ENCODE measurements at places on chromosomes 5 and 9. TPM values are rescaled to one million over a fixed set of nuclear protein-coding genes. Genes with fewer than 3 reads are reported as not detected.

DNA sequence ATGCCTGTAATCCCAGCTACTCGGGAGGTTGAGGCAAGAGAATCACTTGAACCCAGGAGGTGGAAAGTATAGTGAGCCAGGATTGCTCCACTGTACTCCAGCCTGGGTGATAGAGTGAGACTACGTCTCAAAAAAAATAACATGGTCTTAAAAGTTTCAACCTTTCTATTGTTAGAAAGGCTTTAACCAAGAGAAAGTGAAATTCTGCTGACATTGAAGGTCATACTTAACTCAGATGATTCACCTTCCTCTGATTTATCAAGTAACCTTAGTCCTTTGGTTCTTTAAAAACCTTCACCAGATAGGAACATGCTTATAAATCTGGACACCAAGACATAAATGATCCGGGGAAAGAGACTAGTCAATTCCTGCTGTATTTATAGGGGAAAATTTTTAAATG, 73.3 kb downstream of the FER start:
- DNase-seq, result no peak

- DNase-seq, result no peak
Measured at GRCh38 chr5:1277781-1278180, 17.1 kb downstream of the TERT start.

GRCh38 chr9:98536542-98537173, 172.1 kb downstream of the GABBR2 start:
- DNase-seq, result no peak

- DNase-seq, result no peak
Measured at GRCh38 chr9:68851657-68852056, 146.6 kb downstream of the PIP5K1B start.

DNA sequence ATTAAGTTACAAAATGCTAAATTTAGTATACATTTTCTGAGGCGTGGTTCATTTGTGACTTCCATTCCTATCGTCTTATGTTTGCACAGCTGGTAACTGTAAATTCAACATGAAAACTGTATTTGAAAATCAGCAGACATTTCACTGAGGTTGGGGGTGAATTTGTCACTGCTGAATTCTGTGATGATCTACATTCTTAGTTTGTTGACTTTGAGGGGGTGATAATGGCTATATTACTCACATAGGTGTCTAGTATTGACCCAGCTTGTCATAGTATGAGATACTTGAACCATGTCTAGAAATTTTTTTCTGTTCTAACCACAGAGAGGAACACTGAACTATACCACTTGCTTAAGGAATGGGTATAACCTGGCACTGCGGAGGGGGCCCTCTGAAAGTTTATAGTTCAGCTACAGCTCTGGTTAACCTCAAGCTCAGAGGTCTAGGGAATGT, 313.3 kb downstream of the PIK3R1 start:
- DNase-seq, result no peak

GRCh38 chr5:172559004-172559932, 81.8 kb upstream of the NEURL1B start:
- no peak for DNase-seq

DNA sequence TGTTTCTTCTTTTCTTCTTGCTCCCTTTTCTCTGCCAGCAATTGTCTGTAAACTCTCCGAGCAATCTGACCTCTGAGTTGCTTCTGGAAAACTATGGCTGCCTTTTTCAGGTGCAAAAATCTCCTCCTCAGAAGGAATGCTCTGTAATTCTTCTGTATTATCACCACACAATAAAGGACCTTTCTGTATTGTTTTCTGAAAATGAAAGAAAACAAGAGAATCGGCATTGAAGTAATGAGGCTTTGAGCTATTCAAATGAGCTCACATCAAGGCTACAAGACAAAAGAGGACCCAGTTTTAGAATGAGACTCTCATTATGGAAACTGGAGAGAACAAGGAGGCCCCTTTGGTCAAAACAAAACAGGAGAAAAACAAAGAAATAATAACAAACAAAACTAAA, 86.2 kb upstream of the RETREG1 start:
- DNase-seq, result no peak

The GRXCR2 gene
- not detected for total RNA-seq

The VCP gene
- total RNA-seq, result 326 TPM

The CMBL gene
- 10.0 TPM for total RNA-seq

Measured in progenitor cell of endocrine pancreas (in vitro differentiated cells).